Mammary epithelial cell (primary cell): ENCODE measurements at places on chromosomes 1 and 21. TPM values are rescaled to one million over a fixed set of nuclear protein-coding genes. Genes with fewer than 3 reads are reported as not detected.

Gene GPR3
- total RNA-seq: 0.50 TPM

Gene BSND
- total RNA-seq: not detected

Gene CELA2B
- not detected for total RNA-seq

Gene PTGER3
- not detected for total RNA-seq

Gene RXFP4
- total RNA-seq: not detected
